NCI-H1092 (cell line): ENCODE measurements at places on chromosomes 2 and 18.

DNA sequence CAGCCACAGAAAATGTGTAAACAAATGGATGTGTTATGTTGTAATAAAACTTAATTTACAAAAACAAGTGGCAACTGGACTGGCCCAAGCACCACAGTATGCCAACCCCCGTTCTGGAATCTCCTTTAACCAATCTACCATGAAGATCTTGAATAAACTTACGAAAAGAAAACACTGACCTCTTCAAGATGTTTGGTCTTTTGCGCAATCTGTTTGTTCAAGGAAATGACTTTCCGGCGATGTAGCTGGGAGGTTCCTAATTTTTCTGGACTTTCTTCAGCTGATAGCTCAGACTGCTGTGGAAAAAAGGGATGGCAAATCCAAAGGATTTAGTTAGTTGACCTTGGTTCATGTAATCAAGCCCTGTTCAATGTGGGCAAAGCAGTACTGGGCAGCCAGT is 55.7 kb downstream of the CCDC93 start:
- no peak for DNase-seq

DNA sequence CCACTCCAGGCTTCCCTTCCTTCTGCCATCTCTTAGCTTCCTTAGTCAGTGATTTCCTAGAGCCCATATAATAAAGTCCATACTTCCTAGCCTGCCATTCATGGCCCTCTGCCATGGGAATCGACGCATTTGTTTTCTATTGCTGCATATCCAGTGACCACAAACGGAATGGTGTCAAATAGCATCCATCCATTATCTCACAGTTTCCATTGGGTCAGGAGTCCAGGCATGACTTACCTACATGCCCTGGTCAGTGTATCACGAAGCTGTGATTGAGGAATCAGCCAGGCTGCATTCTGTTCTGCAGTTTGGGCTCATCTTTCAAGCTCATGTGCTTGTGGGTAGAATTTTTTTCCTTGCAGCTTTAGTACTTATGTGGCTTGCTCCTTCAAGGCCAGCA is 209.7 kb upstream of the EPAS1 start:
- no peak for DNase-seq

- no peak for DNase-seq
Observed at GRCh38 chr2:162344617-162344950, 652 bp downstream of the GCA start.

DNA sequence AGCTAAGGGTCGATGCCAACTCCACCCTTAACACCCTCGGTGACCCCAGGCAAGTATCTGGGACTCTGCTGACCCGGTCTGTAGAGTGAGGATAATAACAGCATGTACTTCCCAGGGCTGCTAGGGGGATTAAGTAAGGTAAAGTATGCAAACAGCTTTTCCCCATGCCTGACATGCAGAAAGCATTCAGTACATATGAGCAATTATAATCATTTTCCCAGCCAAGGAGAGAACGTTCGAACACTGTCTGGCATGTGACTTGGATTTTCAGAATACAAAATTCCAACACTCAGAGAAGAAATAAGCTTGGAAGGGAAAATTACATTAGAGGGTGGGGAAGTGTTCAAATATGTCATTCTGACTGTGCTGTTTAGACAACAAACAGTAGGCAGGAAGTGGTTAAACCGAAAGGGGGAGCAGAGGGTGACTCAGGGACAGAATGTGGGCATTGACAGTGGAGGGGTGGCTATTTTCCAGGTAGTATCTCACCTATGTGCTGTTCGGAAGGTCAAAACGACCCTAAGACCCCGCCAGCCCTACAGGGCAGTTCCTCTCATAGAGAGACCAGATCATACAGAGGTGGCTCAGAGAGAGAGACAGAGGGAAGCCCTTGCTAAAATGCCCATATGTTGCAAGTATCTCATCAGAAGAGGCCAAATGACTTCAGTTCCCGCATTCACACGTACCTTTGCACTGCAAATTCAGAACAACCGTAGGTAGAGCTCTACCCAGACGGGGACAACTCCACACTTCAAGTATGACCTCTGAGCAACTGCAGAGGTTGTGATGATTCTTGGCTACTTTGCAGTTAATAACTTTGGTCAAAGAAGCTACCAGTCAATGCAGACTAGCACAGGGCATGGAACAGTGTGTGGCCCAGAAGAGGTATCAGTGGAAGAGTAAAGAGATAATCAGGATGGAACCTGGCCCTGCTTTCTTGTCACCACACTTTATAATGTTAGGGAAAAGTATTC is 14.8 kb downstream of the ASPRV1 start:
- no peak for DNase-seq

GRCh38 chr18:32177530-32177929 is 12.3 kb upstream of the MEP1B start:
- DNase-seq, result peak; percentile 41

DNA sequence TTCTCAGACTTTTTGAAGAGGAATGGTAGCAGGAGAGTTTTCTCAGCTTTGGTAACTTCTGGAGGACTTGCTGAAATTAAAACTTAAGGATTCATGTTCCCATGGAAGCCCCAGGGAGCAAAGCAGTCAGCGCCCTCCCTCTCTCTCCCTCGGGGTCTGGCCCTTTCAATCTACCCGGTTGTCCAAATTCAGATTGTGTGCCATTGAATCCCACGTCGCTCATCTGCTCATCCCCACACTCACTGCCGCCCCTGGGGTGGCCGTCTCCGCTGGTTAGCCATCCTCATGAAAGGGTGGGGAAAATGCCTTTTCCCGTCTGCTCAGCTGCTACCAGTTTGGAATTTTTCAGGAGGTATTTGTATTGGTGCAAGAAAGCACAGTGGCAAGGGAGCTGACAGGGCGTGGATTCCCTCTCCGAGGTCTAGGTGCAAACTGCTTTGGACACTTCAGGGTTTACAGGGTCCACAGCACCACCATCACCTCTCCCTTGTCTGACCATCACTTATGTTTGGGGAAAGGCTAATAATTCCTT is 27.1 kb downstream of the MCFD2 start:
- DNase-seq, result no peak

DNA sequence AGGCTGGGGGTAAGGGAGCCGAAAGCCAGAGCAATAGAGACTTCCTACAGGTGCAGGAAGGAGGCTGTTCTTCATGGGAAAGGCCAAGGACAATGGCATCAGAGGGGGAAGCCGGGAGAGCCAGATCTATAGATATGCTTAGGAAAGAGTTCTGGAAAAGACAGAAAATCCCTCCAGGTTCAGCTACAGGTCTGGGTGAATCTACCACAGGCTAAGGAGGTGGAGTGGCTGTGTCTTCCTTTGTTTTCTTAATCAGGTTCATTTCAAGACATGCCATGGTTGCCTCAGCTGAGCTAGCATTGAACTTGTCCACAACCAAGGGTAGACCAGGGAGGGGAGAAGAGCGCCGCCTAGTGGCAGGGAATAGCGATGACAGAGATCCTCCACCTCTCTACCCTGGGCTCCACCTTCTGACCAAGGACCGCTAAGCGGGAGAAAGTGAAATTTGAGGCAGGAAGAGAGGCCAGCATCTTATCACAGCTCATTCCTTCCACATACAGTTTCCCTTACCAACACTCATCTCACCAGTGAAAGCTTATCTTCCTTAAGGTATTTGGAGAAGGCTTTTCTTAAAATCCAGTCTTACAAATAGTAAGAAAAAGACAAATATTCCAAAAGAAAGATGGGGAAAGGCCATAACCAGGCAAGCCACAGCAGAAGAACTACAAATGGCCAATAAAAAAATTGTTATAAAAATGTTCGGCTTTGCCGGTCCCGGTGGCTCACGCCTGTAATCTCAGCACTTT is 74.2 kb downstream of the VIT start:
- no peak for DNase-seq

DNA sequence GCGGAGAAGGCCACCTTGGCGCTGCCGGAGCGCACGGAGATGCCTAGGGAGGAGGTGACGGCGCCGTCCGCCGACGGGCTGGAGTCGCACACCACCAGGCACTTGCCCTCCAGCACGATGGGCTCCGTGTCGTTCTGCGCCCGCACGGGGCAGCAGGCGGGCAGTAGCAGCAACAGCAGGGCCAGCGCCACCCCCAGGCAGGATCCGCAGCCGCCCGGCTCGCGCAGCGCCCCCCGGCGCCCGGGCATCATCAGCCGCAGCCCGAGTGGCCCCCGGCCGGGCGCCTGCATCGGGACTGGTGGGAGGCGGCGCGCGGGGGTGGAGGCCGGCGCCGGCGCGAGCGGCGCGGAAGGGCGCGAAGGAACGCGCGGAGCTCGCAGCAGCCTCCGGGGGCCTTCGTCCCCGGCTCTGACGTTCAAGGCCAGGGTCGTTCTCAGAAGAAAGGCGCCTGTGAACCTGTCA is 2.2 kb downstream of the CBLN2 start:
- DNase-seq, result no peak

DNA sequence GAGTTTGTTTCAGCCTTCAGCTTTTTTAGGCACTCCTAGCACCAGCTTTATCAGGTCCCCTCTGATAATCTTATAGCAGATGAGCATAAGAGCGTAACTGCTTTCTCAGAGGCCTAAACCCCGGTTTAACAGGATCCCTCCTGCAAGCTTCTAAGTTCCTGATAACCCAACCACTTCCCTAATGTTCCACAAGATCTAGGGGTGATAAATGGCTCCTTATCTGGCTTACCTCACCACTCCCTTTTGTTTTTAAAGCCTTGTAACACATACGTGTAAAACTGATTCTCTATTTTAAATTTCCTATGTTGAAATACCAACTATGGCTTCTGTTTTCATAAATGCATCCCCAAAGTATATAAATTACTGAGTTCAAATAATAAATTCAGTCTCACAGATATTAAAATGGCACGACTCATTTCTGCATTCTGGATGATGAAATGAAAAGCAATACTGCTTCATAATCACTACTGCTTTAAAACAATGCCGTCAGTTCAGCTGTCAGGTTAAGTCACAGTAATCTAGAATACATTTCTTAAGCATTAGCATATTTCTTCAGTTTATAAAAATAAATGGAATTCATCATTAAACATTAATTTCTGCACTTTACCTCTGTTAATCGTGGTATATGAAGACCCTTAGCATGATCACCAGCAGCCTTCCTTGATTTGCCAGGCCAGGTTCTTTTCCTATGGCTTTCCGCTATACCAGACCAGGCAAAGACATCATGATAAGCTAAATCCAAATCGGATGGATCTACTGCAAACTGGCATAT is 126.3 kb downstream of the C2orf74 start:
- no peak for DNase-seq

- no peak for DNase-seq
Observed at GRCh38 chr2:218086478-218086877, 17.4 kb downstream of the RUFY4 start.

DNA sequence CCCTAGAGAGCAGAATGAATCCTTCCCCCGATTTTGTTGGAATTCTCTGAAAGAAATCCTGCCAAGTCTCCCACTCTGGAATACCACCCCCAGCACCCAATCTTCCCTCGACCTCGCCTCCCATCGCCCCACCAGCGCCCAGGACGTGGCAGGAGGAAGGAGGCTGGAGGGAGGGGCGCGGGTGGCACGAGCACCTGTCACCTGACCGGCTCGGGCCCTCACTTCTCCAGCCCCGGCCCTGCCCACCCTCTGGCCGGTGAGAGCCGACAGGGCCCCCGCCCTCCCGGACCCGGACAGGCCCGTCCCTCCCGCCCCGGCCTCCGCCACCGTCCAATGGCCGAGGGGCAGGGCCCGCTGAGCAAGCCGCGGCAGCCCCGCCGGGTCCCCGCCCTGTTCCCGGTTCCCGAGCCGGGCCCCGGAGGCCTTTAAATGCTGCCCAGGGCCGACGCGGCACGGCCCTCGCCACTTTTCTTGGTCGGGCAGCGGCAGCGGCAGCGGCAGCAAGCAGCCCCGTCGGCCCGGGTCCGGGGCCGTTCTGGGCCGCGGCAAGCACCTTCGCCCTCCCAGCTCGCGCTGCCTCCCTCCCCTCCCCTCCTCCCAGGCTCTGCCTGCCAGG is at the start of gene LGALSL:
Gene LGALSL, plus strand, starts transcription at position 393 of the 616 bp plus-strand sequence. CDS start 384 bp downstream, outside the sequence.
- DNase-seq, result no peak

DNA sequence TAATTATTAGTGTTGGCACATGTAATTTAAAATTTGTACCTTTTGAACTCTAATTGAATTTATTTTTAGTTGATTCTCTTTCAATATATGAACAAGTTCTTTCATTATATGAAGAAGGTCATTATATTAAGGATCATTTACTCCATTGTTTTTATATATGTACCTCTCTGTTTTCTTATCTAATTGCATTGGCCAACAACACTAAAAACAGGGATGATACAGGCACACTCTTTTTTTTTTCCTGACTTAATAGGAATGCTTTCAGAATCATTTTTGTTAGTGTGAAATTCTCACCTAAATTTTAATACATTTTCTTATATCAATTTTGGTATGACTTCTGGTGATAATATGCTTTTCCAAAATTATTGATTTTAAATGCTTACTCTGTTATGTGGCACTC is 75.0 kb upstream of the SCN1A start:
- DNase-seq, result no peak

GRCh38 chr2:15761056-15761455 is 169.4 kb downstream of the DDX1 start:
- no peak for DNase-seq

- DNase-seq, result no peak
Observed at GRCh38 chr2:100494712-100495111, 24.4 kb downstream of the NMS start.

DNA sequence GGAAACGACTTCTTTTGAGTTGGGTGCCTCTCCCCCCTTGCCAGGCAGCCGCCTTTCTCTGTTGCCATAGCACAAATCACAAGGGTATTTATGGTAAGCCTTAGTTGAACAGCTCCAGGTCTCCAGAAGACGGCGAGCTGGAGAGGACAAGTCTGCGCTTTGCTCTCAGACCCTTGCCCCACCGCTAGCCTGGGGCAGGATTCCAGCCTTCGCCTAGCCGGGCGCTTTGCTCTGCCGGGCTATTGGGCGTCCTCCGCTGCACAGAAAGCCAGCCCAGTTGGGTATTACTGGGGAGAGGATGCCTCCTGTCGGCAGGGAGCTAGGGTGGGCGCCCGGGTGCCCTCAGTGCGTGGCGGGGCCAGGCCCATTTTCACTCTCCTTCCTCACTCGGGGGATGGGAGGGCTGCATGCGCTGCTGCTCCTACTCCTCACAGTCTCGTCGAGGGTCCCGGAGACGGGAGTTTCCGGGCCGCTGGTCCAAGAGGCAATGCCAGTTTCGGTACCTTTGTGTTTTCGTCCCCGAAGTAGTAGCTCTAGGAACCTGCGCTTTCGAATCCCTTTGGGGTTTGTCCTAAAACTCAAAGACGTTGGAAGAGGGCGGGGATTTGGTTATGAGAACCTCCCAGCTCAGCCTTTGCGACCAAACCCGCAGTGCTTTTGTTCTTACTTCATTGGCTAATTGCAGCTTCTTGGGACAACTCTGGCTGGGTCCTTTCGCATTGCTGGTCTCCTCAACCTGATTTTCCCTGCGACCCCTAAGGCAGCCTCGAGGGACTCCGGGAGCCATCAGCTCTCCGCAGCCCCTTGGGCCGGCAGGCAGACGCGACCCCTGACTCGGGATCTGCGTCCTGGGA is 3.6 kb upstream of the DLX2 start:
- peak; percentile 24 for DNase-seq

DNA sequence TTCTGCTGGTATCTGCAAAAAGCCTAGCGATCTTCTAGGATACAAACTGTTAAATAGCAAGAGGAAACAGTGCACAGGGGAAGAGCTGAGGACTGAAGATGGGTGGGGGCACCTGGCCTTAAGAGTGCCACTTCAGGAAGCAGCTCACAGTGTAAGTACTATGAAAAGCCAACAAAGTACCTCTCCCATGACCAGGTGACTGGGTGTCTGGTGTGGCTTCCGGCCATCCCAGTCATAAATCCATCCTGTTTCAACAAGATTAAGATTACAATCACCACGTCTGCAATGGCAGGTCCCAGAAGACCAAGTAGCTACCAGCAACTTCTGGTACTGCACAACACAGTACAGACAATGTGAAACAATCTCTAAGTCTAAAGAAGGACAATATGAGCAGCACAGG is 15.9 kb downstream of the ERFE start:
- DNase-seq, result no peak
